ENCODE measurements at places on chromosomes 5 and 9.

GRCh38 chr5:176632745-176633144, 2.3 kb downstream of the EIF4E1B start:
- DNase-seq: no peak

- no peak for DNase-seq
These were observed 171.9 kb downstream of the GAPVD1 start for GRCh38 chr9:125433461-125434011.

- no peak for DNase-seq
These were observed 579 bp downstream of the SLC12A7 start for GRCh38 chr5:1111241-1111726.

DNA sequence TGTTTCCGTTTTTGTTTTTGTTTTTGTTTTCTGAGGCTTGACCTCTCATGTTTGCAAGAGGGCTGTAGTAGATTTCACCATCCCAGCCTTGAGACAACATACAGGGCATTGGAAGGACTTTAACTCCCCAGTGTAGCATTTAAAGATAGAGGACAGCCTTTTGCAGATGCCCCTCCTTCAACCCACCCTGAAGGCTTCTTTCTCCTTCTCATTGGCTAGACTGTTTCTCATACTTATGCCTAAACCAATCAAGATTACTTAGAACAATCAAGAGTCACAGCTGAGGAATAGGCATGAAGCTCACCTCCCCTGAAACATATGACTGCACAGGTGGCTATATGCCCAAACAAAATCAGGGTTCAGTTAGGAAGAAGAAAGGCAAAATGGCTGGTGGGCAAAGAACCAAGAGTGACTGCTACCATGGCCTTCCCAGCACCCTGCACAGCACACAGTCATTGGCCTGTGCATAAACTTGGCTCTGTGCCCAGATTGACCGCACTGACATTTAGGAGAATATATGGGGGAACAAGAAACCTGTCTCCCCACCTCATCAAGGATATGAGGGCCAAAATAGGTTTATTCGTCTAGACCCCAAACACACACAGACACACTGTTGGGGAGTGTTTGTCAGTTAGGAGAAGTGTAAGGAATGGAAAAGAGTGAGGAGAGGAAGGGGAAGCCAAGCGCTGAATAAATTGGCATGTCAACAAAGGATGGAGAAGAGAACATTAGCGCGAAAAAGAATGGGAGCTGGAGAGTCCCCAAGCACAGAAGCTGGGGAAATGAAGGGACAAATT, 137.3 kb upstream of the RANBP3L start:
- no peak for DNase-seq

- DNase-seq: no peak
These were observed 9.6 kb downstream of the SEC61B start for GRCh38 chr9:99231711-99232110.

Measured in DMS153 (cell line).